ENCODE measurements at places on chromosomes 5 and 9.

GRCh38 chr5:155040984-155041653 lies 27.6 kb downstream of the KIF4B start:
- no peak for DNase-seq

GRCh38 chr9:12060811-12061210 lies 632.4 kb upstream of the TYRP1 start:
- DNase-seq, result no peak

DNA sequence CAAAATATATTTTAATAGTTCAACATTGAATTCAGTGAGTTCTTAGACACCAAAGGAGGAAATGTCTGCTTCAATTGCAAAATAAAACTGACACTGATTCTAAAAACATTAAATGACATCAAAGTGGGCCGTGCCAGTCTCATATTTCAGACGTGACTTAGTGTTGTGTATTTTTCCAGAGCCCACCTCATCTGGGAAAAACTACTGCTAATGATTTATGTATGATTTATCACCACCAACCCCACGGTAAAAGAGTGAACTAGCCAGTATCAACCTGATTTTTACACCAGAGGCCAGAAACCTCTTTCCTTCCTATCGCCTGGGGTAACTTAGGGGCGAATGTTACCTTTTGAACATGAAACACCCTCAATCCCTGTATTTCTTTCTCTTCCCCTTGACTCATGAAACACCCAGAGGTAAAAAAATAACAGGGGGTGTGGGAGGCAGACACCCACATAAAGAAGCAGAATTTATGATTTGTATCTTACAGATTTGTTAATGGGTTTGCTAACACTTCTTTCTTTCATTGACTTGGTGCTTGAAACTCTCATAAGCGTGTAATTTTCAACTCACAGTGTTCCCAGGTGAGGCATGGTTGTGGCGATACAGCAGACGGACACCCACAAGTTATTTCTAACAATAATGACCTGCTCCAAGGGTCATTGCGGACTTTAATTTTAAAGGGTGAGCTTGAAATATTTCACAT lies 56.4 kb upstream of the FANCC start:
- DNase-seq, result no peak

DNA sequence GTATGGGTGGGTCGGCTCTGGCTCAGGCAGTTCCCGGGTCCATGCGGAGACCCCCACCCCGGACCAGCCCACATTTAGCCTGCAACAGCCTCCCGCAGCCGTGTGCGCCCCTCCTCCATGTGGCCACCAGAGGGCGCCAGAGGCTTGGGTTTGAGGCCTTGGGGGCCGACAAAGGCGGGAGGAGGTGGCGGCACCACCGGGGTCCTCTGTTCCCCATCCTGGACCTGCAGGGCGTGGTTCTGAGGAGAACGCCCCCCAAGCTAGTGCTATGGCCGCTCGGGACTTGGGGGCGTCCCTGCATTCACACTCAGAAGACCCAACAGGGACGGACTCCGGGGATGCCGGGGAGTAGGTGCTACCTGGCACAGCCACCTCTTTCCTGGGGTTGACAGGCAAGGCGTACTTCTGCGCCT lies 16.5 kb downstream of the ASS1 start:
- peak; percentile 53 for DNase-seq

DNA sequence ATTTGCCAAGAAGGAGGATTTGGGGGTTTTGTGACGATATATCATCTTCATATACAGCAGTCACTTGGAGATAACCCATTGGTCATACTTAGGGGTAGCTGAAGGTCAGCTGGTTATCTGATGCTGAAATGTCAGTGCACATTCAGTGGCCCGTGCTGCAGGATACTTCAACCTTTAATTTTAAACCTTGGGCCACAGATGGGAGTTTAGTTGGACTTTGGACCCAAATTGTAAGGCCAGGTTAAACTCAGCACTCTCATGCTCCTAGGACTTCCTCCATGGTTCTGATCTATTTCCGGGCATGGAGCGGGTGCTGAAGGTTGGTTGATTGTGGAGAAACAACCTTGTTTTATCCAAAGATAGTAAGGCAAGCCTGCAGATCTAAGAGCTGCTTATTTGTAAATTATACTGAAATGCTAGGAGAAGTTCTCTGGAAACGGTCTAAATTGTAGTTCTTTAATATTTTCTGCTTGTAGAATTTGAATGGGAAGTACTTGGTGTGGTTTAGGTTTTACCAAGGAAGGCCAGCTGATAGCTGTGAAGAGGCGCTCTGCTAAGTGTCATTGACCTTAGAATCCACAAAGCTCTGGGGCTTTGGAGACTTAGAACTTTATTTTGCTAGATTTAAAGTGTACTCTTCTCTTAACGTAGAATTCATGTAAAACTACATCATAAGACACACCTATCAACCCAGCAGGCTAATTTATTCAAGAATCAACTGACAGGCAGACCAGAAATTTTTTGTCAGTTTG lies 38.6 kb downstream of the SLC44A1 start:
- no peak for DNase-seq

DNA sequence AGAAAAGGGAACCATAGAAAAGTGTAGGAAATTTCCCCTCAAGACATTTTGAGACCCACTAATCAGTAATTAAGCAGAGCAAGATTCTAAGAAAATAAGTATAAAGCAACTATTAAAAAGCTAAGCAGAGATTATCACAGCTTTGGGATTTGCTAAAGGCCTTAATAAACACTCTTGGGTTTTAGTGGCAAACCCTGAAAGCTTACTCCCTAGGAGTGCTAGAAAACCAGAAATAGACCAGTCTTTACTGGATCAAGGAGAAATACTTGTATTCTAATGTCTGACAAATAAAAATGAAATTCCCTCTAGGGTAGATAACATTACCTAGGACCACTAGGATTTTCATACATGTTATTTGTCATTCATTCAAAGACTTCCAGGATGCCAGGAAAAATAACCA lies 510.8 kb downstream of the SPATA31D1 start:
- no peak for DNase-seq

DNA sequence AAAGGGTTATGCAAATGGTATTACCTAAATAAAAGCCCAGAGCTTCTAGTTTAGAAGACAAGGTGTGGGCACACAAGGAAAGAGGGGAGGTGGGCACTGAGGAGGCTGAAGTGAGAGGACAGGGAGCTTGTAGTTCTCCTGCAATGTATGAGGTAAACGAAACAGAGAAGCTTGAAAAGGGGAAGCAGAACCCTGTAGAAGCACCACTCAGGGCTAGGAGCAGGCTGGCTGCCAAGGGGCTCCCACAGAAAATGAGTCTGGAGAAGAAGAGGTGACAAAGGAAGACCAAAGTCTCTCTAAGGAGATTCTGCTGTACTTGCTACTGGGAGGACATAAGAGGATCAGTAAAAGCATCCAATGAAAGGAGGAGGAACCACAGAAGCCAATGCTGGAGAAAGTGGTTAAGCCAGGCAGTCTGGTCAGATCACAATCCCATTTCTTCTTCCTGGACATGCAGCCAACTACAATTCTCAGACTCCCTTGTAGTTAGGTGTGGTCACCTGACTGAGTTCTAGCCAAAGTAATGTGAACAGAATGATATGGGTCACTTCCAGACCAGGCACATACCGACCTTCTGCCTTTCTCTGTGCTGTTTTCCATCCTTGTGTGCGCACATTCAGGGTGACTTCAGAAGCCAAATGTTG lies 174.5 kb upstream of the MAP3K1 start:
- no peak for DNase-seq

GRCh38 chr5:158640593-158640980 lies 459.1 kb downstream of the EBF1 start:
- no peak for DNase-seq

DNA sequence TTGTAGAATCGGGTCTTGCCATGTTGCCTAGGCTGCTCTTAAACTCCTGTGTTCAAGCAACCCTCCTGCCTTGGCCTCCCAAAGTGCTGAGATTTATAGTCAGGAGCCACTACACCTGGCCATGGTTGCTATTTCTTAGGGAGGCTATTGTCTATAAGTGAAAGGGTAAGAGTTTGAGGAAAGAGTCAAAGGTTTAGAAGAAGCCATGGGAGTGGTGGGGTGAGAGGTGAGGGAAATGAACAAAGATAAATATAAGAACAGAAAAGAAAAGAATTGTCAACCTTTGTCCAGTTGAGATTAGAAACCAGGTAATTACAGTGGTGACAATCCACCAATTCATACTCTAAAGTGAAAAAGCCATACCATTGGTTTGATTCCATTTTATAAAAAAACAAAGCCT lies 32.6 kb upstream of the RANBP6 start:
- DNase-seq, result no peak

DNA sequence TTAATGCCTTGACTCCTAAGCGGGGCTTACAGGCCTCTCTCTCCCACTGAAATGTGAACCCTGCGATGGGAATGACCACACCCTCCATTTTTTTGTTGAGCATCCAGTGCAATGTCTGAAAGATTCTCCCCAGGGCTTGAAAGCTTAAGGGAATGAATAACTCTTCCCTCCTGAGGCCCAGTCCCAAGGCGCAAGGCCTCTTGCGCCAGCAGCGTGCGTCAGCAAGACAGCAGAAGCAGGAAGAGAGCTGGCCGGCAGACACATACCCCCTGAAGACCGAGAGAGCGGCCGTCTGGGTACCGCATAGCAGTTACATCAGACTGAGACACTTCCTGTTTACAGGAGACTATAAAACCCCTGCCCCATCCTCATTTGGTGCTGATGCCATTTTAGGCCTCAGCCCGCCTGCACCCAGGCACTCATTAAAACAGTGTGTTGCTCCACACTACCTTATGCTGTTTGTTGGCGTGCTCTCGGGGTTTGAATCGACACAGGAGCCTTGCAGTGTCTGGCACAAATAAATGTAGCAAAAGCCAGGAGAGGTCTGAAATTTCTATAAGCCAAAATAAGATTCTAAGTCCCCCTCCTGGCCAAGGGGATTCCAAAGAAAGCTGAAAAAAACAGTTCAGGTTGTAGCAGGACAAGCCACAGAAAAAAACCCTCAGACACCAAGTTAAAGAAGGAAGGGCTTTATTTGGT lies 62.3 kb downstream of the GDNF start:
- DNase-seq, result peak; percentile 68

- DNase-seq, result no peak
Observed at GRCh38 chr5:16471387-16471786, 5.8 kb upstream of the ZNF622 start.

GRCh38 chr5:170053896-170054295 lies 51.8 kb upstream of the FOXI1 start:
- DNase-seq, result no peak

GRCh38 chr9:15180124-15180523 lies 126.9 kb downstream of the TTC39B start:
- no peak for DNase-seq

DNA sequence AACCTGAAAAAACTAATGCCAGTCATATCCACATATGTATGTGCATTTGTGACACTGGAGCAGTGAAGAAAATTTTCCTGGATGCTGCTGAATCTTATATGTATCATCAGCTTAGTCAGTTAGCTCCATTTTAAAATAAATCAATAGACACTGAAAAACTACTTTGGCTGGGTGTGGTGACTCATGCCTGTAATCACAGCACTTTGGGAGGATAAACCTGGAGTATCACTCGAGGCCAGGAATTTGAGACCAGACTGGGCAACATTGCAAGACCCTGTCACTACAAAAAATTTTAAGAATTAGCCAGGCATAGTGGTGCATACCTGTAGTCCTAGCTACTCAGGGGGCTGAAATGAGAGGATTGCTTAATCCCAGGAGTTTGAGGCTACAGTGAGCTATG lies 511.0 kb upstream of the TLE4 start:
- DNase-seq, result no peak

DNA sequence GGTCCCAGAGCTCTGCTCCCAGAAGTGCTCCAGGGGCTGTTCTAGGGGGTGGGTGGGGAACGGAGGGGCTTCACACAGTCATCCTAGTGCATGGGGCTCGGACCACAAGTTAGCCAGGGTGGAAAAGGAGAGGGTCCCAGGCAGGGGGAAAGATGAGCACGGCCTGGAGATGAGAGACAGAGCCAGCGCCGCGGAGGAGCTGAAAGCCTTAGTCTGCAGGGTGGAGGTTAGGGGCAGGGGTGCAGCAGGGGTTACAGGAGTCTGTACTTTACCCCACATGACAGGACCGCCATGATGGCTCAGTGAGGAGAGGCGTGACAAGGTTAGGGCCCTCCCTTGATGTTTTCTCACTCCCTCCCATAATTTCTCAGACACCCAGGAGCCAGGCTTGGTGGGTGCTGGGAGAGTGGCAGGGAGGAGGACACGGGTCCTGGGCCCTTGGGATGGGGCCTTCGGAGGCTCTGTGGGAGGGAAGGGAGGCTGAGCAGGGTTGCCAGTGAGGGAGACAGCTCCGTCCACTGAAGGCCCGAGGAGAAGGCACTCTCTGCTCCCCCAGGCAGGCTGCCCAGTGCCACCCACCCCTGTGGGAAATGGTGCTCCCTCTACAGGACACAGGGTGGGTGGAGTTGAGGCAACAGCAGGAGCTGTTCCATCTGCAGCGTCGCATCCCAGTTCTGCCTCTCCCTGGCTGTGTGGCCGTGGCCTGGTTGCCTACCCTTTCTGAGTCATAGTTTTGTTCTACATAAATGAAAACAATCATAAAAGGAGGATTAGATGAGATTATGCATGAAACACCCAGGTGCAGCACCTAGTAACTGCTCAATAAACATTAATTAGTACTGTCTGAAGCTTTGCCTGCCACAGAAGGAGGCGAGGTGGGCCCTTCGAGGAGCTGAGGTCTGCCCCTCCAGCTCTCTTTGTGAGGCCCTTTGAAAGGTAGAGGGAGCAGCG lies 66.2 kb downstream of the NDST1 start:
- no peak for DNase-seq

- DNase-seq, result no peak
Observed at GRCh38 chr9:16505199-16505598, 365.3 kb downstream of the BNC2 start.

DNA sequence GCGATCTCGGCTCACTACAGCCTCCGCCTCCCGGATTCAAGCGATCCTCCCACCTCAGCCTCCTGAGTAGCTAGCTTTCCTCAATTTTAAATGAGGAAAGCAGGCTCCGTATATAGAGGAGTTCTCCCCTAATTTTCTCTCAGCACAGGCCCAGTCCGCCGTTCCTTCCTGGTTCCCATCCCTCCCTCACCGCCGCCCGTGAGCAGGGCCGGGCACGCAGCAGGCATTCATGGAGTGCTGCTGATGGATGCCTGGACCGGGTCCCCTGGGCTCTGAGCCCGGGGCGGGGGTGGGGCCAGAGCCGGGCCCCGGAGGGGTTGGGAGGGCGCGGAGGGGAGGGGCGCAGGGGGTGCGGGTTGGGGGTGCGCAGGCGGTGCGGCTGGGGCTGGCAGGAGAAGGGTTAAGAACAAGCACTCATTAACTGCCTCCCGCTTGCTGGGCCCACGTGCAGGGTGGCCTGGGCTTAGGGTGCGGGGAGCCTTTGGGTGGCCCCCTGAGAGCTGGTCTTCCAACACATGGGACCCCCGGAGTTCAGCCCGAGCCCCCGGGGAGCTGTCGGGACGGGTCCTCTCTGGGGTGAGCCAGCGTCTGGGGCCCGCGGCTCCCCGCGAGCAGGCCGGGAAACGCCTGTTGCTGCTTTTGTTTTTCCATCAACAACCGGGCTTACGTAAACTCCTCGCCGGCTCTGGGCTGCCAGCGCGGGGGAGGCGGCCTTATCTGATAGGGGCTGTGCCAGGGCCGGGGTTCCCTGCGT lies 33.7 kb downstream of the LHX2 start:
- no peak for DNase-seq

GRCh38 chr5:134874831-134875655 lies 872 bp downstream of the TXNDC15 start:
- DNase-seq, result peak; percentile 80

Measured in cerebellar cortex (tissue), 1 donor.